CD4-positive, alpha-beta T cell treated with Interleukin-4 for 1 hour (primary cell): ENCODE measurements at places on chromosomes 2 and 18.

- no peak for DNase-seq
Observed at GRCh38 chr18:22320771-22321170, 96.9 kb downstream of the CTAGE1 start.

- no peak for DNase-seq
Observed at GRCh38 chr18:59383851-59384250, 24.8 kb upstream of the LMAN1 start.

GRCh38 chr2:211408483-211408891, 852.1 kb downstream of the CPS1 start:
- DNase-seq, result no peak

- DNase-seq, result no peak
Observed at GRCh38 chr2:3113122-3113521, 264.5 kb downstream of the EIPR1 start.

DNA sequence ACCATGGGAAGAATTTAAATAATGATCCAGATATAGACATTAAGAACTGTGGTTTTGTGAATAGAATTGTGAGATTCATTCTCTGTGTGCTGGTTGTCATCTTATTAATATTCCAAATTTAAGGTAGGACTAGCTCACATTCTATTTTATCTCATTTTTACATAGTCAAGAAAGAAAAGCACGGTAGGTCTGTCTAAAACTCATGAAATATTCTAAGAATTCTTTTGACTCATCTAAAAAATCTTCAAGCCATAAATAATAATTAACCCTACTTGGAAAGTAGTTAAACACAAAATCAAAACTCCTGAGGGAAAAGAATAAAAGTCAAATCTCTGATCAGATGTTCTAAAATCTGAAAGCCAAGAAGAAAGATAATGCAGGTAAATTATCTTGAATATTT, 388.8 kb upstream of the CHAC2 start:
- no peak for DNase-seq
